ENCODE measurements at places on chromosomes 2 and 18. TPM values are rescaled to one million over a fixed set of nuclear protein-coding genes. Genes with fewer than 3 reads are reported as not detected.

DNA sequence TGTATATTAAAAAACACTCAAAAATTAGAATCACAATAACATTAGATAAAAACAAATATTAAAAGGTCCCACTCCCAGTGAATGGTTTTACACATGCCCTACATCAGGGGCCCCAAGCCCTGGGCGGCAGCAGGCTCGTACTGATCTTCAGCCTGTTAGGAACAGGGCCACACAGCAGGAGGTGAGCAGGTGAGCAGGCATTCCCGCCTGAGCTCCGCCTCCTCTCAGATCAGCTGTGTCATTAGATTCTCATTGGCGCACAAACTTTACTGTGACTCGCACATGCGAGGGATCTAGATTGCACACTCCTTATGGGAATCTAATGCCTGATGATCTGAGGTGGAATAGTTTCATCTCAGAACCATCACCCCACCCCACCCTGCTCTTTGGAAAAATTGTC lies 74.2 kb downstream of the MBD2 start:
- DNase-seq: no peak

GRCh38 chr2:168165397-168165796 lies 82.0 kb downstream of the STK39 start:
- no peak for DNase-seq

DNA sequence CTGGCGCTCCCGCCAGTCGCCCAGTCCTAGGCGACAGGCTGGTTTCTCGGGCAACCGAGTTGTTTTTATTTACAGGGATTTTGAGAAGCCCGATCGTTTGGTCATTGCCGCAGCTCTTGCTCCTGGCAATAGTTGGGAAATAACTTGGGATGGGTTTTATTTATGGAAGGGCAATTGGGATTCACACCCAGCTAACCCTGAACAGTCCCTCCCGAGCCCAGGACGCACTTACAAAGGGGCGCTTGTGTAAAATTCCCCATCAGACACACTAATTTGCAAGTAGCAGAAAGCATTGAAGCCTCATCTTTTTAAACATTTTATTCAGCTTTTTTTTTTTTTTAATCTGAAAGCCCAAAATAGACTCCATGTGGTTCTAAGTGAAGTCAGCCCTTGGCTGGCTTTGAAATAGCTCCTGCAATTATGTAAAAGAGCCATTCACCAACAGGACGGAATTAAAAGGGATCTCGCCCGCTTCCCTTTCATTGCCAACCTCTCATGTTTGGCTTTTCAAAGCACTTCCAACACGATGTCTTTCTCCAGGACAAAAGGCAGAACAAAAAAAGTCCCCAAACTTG lies 3.6 kb upstream of the GBX2 start:
- no peak for DNase-seq

GRCh38 chr2:73359915-73360697 lies 25.5 kb upstream of the ALMS1 start:
- DNase-seq: no peak

DNA sequence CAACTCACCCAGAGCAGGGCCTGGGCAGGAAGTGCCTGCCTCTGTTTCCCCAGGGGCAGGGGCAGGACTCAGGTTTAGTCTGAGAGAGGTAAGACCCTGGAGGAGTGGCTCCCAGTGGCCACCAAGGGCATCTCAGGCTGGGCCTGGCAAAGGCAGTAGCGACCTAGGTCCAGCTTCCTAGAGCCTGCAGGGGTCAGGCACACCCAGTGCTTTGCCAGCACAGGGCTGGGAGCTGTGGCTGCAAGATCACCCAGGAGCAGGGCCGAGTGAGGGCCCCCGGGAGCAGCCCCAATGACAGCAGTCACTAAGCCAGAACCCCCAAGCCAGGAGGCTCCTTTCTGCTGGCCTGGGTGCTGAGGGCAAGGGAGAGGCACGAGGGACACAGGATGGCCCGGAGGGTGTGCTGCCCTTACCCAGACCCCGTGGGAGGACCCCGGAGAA lies 8.8 kb upstream of the DUSP2 start:
- DNase-seq: no peak

Gene AGXT
- total RNA-seq: 0.31 TPM

- DNase-seq: peak; percentile 60
Observed at GRCh38 chr2:191631754-191632153, 46.2 kb upstream of the NABP1 start.

Gene SMYD1
- not detected for total RNA-seq

Gene DSG1
- 0.13 TPM for total RNA-seq

DNA sequence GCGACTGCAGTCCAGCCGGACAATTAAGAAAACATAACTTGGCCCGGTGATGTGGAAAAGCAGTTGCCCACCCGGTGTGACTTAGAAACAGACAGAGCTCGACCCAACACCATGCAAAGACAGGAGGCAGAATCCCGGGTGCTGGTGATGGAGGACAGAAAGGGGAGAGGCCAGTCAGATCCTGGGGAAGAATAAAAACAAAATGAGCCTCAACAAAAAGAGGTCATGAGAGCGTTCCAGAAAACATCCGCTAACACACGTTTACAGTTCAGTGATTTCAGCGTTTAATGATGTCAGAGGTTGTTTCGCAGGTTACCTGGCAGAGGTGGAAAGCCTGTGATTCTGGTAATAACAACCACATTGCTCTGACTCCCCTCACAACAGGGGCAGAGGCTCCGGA lies 111.9 kb downstream of the OSR1 start:
- DNase-seq: no peak

GRCh38 chr18:22558945-22559385 lies 141.2 kb upstream of the CTAGE1 start:
- peak; percentile 67 for DNase-seq

GRCh38 chr2:238459081-238459629 lies 32.4 kb downstream of the ASB1 start:
- DNase-seq: no peak

DNA sequence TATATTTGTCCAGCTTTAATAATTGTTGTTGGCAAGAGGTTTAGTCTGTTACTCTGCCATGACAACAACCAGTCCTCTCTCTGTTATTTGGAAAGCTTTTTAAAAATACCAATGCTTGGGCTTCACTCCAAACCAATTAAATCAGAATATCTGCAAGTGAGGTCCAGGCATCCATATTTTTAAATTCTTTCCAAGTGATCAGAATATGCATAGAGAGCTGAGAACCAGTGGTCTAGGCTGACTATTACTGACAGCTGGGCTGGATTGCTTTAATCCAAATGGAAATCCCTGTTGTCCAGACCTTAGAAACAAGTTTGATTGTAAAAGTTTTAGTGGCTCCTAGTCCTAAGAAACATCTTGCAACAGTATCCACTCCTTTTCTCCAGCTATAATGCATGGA lies 1059.7 kb upstream of the ACVR2A start:
- DNase-seq: no peak

Data from ureter (tissue), 1 donor.